T-helper 17 cell (primary cell): ENCODE measurements at places on chromosomes 7 and 10.
A peak's percentile ranks its signal among the peaks of the same experiment; 100 is the strongest.

DNA sequence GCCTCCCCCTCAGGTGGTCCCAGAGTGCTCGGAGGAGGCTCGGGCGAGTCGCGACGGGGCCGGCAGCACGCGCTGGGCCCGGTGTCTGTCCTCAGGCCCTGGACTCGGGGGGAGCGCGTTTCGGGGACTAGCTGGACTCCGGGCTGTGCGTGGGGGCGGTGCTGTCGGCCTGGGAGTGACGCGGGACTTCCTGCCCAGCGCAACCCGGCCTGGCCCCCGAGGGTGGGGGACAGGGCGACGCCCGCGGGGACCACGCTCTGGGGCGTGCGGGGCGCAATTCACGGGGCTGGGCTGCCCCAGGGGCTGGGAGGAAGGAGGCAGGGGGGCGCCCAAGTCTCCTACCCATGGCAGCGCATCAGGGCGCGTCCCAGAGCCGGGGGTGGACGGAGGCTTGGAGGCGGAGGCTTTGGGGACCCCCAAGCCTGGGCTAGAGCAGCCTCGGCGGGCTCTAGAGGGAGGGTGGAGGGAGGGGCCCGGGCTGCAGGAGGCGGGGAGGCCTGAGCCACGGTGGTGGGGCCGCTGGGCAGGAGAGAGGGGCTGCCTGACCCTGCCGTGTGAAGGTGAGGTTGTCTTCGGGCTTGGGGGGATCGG is 2.3 kb upstream of the VENTX start:
- no peak for DNase-seq

DNA sequence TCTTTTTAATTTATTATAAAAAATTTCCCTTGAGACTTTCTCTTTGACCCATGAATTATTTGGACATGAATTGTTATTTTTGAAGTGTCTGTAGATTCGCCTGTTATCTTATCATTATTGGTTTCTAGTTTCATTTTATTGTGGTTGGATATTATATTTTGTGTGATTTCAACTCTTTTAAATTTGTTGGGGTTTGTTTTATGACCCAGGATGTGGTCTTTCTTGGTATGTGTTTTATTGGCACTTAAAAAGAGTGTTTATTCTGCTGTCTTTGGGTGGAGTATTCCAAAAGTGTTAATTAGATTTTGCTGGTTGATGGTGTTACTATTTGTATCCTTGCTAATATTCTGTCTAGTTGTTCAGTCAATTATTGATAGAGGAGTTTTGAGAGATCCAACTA is 50.5 kb upstream of the GPR141 start:
- DNase-seq: no peak

DNA sequence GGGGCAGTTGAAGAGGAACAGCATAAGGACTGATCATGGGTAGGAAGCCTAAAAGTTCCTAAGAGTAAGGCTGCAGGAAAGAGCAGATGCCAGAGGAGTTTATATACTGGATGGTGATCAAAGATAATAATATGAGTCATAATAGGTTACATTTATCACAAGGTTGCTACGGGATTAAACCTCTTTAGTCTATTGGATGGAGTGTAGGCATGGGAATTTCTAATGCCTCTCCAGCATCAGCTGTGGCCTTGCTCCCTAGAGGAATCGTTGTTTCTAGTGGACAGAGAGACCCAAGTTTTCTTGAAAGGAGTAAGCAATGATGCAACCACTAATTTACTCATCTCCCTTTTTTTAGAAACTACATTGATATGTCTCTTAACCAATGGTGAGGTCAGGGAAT is 213.4 kb downstream of the GPR37 start:
- DNase-seq: no peak

- DNase-seq: no peak
Measured at GRCh38 chr7:158655931-158656441, 48.6 kb downstream of the NCAPG2 start.

- no peak for DNase-seq
Measured at GRCh38 chr10:47259466-47259865, 40.5 kb upstream of the GDF10 start.

DNA sequence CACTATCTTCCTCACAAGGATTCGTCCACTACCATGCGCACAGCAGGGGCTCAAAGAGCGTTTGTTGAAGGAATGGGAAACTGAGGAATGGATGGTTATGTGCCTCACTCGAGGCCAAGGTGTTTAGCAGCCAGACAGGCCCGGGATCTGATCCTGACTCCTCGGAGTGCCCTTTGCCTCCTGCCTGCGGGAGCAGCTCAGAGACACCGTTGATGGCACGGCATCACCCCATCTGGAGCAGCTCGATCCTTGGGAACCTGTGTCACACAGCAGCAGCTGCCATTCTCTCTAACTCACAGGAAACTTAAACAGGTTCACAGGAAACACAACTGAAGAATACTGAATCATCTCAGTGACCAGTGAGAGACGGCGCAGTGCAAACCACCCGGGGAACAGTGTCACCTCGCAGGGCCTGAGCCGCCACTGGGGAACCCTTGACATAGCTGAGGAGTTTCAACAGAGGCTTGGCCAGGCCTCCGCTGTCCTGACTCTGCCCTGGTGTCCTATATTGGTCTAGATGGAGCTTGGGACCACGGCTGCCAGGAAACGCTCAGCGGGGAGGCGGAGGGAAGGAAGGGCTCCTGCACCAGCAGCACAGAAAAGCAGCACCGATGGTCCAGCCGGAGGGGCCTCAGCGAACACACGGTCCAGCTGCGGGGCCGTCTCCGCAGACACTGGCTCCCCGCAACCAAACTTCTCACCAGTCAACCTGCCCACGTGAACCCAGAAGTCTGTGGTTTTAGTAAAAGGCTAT is 169.4 kb downstream of the ADARB2 start:
- DNase-seq: no peak

GRCh38 chr7:27145914-27146412 is 1.6 kb downstream of the HOXA6 start:
- no peak for DNase-seq

DNA sequence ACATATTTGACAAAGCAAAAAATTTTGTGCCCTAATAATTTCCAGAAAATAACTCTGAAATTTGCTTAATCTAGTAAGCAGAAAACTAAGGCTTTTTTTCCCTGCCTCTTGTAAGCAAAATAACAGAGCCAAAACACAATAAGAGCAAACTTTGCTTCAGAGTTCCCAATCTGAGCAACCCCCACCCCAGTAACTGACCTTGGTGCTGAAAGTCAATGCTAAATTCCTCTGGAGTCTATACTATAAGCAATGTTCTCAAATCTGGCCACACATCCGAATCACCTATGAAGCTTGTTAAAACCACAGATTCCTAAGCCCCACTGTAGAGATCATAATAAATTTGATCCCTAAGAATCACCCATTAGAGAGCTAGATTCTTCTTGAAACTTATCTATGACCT is 150.5 kb downstream of the ELAPOR2 start:
- no peak for DNase-seq

GRCh38 chr10:108592956-108593355 is 1330.4 kb downstream of the XPNPEP1 start:
- no peak for DNase-seq

- DNase-seq: no peak
Measured at GRCh38 chr7:92735707-92736106, 100.7 kb downstream of the CDK6 start.

- DNase-seq: no peak
Measured at GRCh38 chr10:129743738-129744133, 220.3 kb downstream of the EBF3 start.

GRCh38 chr10:131559450-131559911 is 248.0 kb upstream of the TCERG1L start:
- no peak for DNase-seq

DNA sequence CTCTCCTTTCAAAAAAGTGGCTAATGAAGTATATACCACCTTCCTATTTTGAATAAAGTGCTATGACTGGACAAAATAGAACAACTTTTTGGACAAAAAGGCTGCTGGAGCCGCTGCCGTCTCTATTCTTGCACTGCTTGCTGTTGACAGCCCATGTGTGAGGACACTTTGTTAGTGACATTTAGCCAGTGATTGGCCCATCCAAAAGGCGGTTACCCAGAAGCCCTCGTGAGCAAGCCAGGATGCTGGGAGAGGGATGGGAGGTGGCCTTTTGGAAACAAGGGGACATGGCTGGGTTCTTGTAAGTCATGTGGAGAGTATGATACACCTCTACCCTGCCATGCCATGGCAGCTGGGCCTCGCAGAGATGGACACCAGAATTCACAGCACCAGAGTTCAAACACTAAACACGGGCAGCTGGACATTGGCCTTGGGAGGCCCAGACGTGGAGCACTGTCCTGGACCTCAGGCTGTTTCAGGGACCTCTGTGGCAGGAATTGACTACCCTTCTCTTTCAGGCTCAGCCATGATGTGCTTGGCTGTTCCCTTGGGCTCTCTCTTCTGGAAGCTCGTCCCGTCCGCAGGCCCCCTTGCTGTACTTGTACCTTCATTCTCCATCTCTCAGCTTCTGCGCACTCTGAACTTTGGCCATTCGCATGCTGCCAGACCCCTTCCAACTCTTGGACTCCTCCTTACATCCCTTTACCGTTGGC is 118.3 kb downstream of the TCF7L2 start:
- DNase-seq: no peak

DNA sequence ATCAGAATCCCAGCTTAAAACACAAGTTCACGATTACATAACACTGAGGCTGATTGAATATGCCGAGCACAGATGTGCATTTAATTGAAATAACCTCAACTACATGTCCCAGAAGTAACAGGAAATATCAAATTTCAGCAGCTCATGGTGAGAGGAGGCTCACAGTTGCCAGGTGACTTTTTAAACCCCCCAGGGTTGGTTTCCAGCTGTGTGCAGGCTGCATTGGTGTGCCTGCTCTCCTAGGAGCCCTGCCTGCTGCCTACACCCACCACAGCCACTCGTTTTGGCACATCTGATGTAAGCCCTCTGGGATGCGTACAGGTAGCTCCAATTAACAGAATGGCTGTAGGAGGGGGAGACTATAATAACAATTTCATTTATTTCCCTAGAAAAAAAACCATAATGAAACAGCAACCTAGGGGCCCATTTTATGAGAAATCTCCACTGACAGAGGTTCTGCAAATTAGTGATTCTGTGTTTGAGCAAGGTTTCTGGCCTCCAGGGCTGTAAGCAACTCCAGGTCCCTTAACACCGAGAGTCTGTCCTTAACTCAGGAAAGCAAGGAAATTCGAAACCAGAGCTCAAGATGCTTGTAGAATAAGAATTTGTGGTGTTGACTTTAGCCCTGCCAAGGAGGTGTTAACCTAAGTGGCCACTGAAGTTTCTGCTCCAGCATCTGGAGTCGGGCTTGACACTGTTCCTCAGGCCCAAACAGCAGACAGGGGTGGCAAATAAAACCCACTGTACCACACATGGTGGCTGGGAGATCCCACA is 161.9 kb downstream of the BMPER start:
- DNase-seq: no peak

DNA sequence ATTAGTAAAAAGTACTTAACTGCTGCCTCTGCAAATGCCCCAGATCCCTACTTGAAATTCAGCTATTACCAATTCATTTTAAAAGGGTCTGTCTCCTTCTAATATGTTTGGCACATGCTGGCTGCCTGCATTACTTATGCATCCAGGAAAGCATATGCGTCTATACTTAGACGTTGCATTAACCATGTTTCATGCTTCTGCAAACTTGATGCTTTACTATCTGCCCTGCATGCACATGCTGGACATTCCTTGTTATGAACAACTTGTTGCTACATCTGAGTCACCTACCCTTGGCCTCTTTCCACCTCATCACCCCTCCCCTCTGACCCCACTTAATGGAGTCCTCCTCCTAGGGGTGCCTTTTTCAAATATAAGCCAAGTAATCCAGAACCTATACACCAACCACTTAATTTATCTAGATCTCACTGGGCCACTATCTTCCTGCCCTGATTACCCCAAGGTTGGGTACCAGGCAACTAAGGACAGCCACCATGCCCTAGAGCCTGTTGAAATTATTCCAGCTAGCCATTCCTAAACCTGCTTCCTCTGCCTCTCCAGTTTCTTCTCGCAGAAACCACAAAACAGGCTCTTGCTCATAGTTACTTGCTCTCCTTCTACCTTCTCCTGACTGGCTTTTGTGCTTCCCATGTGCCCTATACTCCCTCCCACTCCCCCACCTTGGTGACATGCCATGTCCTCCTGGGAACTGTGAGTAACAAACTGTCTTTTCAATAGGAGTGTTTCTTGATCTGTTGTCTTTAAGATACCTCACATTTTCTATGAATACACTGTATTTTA is 1187.9 kb downstream of the REEP3 start:
- DNase-seq: no peak

GRCh38 chr7:155296788-155297516 is 726 bp upstream of the INSIG1 start:
- peak; percentile 77 for DNase-seq

GRCh38 chr10:110501142-110501937 is 3.6 kb downstream of the DUSP5 start:
- DNase-seq: peak; percentile 39

- DNase-seq: no peak
Measured at GRCh38 chr7:74010407-74010806, 17.6 kb upstream of the ELN start.
